ENCODE measurements at places on chromosomes 4 and X.
A peak's percentile ranks its signal among the peaks of the same experiment; 100 is the strongest.

GRCh38 chr4:176735300-176735699, 57.4 kb downstream of the VEGFC start:
- no peak for DNase-seq

DNA sequence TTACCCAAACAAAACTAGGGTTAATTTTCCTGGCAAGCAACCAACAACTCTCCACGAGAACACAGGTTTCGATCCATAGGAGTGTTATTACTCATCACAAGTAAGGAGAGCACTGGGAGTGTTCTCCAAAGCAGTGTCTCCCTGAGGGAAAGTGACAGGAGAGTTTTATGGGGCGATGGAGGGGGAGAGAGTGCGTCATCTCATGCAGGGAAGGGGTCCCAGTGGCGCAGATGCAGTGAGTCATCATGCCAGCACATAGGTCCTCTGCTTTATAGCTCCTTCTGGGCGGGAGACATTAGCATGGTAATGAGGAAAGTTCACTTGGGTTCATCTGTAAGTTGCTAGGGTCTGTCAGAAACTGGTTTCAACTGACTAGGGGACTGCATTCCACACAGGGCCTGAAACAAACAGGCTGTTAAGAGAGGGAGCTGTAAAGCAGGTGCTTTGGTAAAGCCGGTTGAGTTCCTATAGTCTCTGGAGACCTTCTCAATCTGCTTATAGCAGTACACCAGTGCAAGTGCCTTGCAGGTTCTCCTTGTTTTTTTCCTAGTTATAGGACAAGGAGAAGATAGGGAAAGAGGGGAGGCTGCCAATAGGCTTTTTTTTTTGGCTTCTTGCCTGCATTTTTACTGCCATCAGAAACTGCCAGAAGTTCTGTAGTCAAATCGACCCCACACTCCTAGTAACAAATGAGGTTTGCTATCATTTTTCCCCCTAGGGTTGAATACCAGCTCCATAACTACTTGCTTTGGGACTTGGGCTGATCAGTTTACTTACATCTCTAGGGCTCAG, 12.8 kb upstream of the BOD1L1 start:
- DNase-seq: no peak

- no peak for DNase-seq
Observed at GRCh38 chr4:142264961-142265360, 581.1 kb downstream of the INPP4B start.

DNA sequence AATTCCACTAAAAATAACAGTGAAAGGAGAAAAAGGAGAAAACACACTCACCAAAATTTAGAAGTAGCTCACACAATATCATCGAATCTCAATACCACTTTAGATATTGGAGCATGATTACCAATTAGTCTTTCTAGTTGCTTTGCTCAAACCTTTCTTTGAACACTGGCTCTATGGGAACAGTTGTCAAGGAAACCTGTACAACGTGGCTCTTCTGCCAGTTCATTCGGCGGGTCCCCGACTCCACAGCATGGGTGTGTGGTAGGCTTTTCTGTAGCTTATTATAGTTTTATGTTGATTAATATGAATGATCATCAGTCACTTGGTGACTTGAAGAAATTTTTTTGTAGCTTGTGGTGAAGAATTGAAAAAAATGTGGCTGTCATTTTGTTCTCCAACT, 50.2 kb upstream of the TMEM150C start:
- DNase-seq: no peak

- peak; percentile 54 for DNase-seq
Observed at GRCh38 chr4:5019274-5019673, at the start of gene CYTL1. Gene CYTL1 (minus strand): TSS chr4:5019458. CDS start chr4:5019445, 13 bp downstream.

GRCh38 chr4:21512353-21512752, 436.2 kb downstream of the KCNIP4 start:
- DNase-seq: no peak

DNA sequence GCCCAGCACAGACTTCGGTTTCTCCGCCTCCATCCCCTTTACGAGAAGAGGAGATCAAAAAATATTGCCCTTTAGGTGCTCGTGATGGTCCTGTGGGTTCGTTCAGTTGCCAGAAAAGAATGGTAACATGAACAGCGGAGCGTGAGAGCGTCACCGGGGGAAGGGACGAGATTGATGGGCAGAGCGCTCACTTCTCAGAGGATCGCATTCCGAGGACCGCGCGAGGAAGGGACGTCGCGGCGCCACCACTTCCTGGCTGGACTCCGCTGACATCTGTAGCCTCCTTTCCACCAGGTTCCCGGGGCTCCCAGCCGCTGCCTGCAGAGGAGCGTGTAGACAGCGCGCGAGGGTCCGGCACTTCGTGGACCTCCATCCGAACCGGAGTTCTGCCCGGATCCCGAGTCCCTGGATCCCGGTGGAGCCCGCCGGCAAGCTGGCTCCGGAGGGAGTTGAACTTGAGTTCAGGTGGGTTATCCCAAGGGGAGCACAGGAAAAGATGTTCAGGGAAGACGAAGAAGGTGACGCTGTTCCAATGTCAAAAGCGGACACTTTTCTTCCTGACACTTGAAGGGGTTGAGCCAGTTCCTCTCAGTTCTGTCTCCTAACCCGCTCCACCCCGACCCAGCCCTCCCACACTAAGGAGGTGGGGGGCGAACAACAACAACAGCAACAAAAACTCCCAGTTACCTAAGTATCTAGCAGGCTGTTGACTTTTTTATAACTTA, 484 bp downstream of the GALNTL6 start:
- DNase-seq: no peak

DNA sequence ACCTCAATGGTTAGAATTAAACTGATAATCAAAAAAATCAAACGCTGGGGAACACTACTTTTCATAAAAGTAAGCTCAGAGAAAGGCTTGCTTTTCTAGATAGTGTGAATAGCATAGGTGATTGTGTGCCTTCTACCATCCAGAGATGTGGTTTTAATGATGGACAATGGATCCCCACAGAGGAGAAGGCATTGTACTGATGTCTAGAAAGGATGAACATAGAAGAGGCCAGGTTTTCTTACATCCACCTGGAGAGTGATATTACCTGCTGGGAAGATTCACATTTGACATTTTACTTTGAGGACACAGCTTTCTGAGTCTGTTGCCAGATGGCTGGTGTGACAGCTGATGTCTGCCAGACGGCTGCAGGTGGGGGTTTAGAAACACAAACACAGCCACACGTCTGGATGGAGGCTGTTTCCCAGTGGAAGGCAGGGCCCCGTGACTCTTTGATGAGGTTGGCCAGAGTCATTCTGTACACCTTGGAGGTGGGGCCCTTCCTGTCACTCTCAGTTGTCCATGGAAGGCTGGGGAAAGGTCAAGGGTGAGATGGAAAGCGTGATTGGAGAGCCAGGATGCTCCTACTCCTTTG, 114.4 kb downstream of the PSAPL1 start:
- no peak for DNase-seq

DNA sequence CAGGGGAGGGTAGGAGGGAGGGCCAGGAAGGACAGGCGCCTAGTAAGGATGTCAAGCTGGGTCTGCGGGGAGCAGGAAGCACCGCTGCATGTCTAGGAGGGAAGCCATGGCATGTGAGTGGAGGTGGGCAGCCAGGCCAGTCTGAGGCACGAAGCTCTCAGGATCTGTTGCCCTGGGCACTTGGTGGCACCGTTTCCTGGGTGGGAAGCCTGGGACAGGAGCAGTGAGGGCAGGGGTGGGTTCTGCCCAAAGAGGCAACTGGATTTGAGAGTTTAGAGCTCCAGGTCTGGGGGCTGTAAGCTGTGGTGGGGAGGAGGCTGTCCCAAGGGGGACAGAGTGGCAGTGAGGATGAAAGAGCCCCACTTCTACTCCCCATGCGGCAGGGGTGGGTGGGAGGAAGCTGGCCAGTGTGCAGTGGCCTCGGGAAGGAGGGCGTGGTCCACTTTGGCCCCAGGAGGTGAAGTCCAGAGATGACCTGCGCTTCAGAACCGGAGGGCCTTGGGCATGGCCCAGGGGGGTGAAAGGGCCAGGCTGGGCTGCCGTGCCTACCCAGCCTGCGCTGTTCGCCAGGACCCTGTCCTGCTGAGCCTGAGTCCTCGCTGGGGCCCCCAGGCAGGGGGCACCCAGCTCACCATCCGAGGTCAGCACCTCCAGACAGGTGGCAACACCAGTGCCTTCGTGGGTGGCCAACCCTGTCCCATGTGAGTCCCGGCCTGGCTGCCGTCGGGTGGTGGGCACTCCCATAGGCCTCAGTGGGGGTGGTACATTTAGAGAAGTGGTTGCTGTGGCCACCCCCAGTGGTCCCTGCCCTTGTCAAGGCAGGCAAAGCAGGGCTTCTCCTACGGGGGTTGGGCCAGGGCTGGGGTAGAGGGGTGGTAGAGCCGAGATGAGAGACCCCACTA, 8.3 kb upstream of the SRPK3 start:
- DNase-seq: no peak
